Brain (organoid and tissue), 16 donors: ENCODE measurements at places on chromosomes 7 and 10.
A peak's percentile ranks its signal among the peaks of the same experiment; 100 is the strongest.

DNA sequence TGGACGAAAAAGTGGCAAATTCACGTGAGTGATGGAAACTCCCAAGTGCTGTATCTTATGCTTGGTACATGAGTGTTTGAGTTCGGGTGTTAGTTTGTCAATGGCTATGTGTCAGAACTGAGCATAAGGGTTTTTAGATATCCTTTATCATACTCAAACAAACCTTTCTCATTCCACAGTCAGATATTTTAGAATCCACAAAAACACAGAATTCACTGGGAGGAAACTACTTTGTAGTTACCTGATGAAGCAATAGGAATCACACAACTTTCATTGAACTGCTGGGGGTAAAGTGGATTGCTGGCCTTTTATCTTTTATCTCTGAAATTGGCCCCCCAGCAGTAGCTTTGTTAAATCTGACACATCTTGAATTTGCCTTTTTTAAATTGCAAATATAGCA is 64.0 kb downstream of the DKK1 start:
- DNase-seq: no peak

- no peak for DNase-seq
These were observed 154.8 kb downstream of the RAPGEF5 start for GRCh38 chr7:22202141-22202540.

DNA sequence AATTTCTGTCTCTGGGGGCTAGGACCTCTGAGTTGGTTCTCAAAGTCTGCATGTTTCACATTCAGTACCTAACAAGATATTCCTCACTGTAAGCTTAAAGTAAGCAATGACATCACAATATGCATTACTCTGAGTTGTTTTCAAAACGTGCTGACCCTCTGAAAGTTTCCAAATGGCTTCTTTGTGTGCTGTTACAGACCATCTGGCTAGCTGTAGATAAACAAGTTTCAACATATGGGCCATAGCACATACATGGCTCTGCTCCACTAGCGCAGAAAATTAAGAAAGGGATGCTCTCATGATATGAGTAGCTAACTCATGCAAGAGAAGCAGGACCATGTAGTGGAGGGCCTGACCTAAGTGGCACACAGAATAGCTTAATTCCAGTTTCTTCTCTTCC is 119.0 kb downstream of the HTR7 start:
- peak; percentile 5 for DNase-seq

GRCh38 chr7:21778953-21779352 is 166.7 kb downstream of the CDCA7L start:
- DNase-seq: no peak

DNA sequence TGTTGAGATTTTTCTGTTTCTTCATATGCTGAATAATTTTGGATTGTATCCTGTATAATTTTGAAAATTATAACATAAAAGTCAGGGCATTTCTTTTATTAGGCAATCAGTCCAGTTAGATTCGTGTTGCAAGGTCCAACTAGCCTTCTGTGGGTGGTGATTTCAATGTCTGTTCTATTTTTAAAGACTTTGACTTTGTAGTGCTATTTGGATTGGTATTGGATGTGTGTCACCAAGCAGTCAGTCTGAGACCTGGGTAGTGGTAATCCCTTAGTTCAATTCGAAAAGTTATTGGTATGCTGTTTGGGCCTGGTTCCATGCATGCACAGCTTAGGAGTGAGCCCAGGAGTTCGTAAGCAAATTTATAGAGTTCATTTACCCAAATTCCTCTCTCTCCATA is 82.2 kb downstream of the EPDR1 start:
- DNase-seq: no peak

- no peak for DNase-seq
These were observed 166.7 kb downstream of the DNAJB9 start for GRCh38 chr7:108736221-108736891.

- no peak for DNase-seq
These were observed 187.4 kb upstream of the TMEM72 start for GRCh38 chr10:44723619-44724325.

- no peak for DNase-seq
These were observed 25.8 kb downstream of the EPC1 start for GRCh38 chr10:32321016-32321631.

DNA sequence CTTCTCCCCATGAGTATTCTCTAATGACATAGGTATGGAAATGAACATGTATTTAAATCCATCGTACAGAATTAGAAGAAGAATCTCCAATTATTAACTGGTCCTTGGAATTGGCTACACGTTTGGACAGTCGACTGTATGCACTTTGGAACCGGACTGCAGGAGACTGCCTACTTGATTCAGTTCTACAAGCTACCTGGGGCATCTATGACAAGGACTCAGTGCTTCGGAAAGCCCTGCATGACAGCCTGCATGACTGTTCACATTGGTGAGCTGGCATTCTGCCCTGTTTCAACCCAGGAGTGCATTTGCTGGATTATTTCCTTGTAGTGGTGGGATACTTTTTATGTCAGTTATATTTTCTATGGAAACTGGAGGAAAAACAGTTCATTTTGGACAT is 32.2 kb downstream of the ZRANB1 start:
- DNase-seq: no peak

GRCh38 chr7:27427416-27427815 is 184.8 kb downstream of the EVX1 start:
- DNase-seq: no peak

DNA sequence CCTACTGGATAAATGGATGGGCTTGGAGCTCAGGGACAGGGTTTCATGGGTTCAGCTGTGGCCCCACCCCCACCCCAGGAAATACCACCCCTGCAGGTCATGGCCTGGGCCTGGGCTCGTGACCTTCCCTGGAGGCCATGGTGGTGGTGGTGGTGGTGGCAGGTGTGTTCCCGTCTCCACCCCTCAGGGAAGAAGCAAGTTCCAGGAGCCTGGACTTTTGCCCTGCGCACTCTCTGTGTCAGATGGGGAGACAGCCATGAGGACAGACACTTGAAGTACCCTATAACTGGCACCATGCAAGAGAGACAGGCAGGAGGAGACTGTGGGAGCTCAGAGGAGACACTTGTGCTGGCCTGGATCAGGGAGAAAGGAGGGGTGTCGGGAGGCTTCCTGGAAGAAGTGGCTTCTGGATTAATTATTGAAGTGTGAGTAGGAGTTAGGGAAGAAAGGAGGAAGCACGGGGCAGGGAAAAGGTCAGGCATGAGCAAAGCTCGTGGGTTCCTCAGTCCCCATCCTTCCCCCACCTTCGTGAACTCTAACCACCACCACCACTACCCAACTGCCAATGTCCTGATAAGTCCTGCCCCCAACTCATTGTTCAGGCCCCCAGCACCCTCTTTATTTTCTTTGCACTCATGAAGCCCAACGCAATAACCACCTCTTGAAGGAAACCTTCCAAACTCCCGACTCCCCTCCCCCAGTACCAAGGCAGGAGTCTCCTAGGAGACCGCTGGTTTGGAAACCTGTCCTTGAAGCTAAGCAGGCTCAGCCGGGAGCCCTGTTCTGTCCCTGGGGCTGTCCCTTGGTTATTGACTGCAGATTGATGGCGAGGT is 8.9 kb downstream of the SH2B2 start:
- DNase-seq: no peak

GRCh38 chr7:16836481-16836880 is 31.7 kb upstream of the AGR2 start:
- no peak for DNase-seq

- DNase-seq: no peak
These were observed 281.7 kb downstream of the PHTF2 start for GRCh38 chr7:78080241-78080640.

DNA sequence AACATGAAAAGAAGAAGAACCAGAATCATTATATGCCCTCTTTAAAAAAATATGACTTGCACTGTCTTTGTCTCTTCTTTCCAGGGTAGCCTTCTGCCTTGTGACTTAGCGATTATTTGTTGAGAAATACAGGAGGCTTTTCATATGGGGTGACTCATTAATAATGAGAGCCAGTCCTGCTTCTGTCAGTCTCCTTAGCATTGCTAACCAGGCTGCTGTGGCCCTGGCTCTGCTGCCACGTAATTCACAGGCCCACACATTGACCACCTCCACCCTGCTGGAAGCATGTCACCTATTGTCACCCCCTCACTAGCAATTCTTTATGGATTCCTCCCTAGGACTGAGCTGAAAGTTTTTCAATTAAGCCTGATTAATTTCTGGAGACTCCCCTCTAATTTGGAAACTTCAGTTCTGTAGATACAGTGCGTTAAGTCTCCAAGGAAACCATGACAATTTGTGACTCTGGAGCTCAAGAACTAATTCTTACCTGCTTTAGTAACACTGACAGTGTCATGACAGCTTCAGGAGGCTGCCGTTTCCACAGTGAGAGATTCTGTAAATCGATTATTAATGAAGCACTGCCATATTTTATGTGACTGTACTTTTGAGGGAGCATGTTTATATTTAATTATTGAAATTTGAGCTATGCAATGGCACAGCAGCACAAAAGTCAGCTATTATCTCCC is 267.9 kb upstream of the SP8 start:
- peak; percentile 43 for DNase-seq

GRCh38 chr7:68505721-68506120 is 1092.6 kb upstream of the AUTS2 start:
- DNase-seq: no peak

- DNase-seq: peak; percentile 31
These were observed 38.6 kb upstream of the MET start for GRCh38 chr7:116633131-116633988.

DNA sequence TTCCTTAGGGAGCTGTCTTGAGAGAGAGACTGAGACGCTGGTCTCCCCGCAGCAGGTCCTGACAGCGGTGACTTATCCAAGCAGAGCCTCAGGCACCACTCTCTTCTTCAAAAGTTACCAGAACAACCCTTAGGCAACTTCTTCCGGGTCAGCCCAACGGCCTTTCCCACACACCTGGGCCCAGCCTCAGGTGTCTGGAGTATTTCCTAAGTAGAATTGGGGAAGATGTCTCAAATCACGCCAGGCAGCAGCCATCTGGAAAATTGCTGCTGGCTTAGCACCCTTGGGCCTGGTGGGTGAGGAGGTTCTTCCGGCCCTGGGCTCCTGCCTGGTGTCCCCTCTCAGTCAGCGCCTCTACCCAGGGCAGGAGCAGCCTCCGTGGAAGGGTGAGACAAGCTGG is 80.4 kb upstream of the ANLN start:
- DNase-seq: no peak

GRCh38 chr10:117222976-117223692 is 17.8 kb upstream of the SLC18A2 start:
- DNase-seq: peak; percentile 89

- no peak for DNase-seq
These were observed 13.5 kb downstream of the PTPN12 start for GRCh38 chr7:77550586-77550985.

DNA sequence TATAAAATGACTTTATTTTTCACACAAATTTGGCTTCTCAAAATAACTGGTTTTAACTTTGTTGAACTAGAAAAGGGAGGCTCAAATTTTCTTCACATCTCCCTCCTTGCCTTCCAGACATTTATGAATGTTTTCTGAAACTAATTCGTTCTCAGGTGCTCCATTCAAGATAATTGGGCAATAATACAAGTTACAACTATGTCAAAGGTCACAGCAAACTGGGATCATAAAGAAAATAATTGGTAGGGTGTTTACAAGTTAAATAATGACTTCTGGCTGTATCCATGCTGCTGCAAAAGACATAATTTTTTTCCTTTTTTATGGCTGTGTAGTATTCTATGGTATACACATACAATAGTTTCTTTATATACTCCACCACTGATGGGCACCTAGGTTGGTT is 75.3 kb downstream of the MINPP1 start:
- DNase-seq: no peak

DNA sequence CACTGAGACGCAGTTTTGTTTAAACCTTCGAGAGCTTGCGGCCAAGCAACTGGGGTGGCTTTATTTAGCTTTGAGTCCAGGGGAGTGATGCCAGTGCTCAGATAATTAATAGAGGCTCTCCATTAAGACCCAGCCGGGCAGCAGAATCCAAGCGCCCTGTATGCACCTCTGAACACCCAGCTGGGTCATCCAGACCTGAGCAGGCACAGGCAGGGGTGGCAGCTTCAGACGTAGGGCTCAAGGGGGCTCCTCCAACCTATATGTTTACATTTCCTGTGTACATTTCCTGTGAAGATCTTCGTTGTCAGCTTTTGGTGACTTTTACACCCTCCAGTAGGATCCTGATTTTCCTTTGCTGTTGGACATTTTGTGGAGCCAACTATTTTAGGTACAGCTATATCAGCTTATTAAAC is 719.5 kb downstream of the LRMDA start:
- DNase-seq: no peak

GRCh38 chr7:142308326-142308725 is 50.5 kb upstream of the PRSS58 start:
- DNase-seq: no peak

- no peak for DNase-seq
These were observed 24.5 kb downstream of the RAPGEF5 start for GRCh38 chr7:22332461-22332870.

DNA sequence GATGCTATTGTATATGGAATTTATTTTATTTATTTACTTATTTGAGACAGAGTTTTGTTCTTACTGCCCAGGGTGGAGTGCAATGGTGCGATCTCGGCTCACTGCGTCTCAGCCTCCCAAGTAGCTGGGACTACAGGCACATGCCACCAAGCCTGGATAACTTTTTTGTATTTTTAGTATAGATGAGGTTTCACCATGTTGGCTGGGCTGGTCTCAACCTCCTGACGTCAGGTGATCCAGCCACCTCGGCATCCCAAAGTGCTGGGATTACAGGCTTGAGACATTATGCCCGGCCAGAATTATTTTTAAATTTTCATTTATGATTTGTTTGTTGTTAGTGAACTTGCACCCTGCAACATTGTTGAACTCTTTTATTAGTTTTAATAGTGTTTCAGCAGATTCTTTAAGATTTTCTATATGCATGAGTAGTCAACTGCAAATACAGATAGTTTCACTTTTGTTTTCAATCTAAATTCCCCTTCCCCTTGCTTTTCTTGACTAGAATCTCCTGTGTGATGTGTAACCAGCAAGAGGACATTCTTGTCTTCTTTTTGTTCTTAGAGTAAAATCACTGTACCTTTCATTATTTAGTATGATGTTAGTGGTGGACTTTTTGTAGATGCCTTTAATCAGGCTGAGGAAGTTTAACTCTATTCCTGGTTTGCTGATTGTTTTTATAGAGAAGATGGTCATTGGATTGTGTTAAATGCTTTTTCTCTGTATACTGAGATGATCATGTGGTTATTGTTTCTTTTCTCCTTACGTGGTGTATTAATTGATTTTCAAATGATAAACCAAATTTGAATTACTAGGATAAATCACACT is 27.8 kb downstream of the ZNF33A start:
- DNase-seq: no peak

GRCh38 chr7:112156412-112156811 is 49.8 kb downstream of the DOCK4 start:
- DNase-seq: no peak
